Anterior cingulate cortex (tissue), 58 donors: ENCODE measurements at places on chromosomes 11 and 22.
A peak's percentile ranks its signal among the peaks of the same experiment; 100 is the strongest.

DNA sequence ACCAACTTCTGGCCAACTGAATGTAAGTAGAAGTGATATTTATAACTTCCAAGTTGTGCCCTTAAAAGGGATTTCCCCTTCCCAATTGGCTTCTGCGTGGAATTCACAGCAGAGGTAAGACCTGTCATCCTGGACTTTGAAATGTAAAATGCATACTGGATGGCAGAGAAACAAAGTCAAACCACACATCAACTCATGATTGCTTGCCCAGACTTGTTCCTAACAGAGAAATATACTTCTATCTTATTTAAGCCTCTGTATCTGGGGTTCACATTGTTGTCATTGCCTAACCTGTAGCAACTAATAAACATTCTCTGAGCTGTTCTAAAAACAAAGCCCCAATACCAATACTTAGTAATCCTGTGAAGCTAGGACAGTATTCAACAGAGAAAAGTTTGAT, 6.2 kb downstream of the ME3 start:
- no peak for DNase-seq

GRCh38 chr11:612201-612960, 3.4 kb downstream of the IRF7 start:
- no peak for DNase-seq

GRCh38 chr11:120827820-120828219, 196.1 kb upstream of the TBCEL start:
- no peak for DNase-seq

- DNase-seq, result peak; percentile 2
Observed at GRCh38 chr11:86291466-86292262, 10.4 kb upstream of the HIKESHI start.
